SHP77 (cell line): ENCODE measurements at places on chromosomes 1 and 21.

GRCh38 chr1:21814241-21814918 is 2.3 kb downstream of the LDLRAD2 start:
- DNase-seq = no peak

DNA sequence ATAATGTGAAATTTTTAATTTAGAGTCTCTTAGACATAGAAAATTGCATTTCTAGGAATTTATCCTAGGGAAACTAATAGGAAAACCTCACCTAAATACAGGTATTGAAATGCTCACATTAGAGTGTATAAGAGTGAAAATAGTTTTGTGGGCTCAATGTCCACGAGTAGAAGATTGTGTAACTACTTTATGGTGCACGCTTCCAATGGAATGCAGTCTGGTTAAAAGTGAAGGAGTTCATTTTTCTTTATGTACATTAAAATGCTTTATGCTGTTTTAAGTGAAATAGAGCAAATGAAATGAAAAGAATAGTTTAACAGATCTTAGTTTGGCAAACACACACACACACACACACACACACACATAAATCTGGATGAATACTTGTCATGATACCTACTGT is 278.2 kb downstream of the USP25 start:
- DNase-seq = no peak

DNA sequence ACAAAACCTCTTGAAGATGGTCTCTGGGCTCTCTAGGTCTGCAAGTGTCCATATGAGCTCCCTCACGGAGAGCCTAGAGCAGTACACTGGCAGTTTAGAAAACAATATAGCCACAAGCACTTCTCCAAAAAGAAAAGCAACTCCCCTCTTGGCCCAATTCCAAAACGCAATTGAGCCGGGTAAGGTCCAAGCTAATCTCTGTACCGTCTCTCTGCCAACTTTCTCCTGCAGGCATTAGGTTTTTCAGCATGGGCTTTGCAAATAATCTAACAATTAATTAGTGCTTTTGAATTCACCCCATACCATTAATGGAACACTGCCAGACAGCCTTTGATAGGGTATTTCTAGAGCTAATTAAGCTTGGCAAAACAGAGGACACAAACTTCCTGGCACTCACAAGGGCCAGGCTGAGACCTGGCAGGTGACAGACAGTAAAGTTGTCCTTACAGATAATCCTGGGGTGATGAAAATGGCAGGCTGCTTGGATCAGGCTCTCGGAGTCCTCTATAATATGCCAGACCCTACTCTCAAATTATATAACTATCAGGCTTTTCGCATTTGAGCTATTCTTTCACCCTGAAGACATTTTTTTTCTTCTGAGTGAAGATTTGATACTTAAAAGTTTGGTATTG is 39.8 kb downstream of the TGFBR3 start:
- peak; percentile 49 for DNase-seq

DNA sequence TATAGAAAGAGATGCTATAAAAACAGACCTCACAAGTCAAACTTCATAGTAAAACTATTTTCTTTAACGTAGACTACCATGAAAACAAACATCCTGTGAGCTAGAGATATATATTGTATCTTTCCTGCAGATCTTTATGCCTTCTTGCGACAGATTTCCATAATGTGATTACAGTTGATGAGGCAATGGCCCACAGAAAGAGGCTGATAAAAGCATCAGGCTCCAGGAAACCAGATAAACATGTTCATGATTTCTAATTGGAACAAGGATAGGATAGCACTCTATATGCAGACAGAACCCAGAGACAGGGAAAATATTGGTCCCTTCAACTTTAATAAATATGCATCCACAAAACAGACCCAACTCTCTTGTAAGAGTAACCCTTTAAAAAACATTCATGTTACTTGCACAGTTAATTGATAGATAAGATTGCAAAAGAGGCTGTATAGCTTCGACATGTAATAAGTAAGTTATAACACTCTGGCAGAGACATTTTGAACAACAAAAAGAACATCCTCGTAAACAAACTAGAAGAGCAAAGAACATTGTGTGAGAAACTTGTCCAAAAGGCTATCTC is 329.4 kb downstream of the AGBL4 start:
- no peak for DNase-seq

- no peak for DNase-seq
These were observed 17.5 kb downstream of the SLC19A1 start for GRCh38 chr21:45524756-45525152.

DNA sequence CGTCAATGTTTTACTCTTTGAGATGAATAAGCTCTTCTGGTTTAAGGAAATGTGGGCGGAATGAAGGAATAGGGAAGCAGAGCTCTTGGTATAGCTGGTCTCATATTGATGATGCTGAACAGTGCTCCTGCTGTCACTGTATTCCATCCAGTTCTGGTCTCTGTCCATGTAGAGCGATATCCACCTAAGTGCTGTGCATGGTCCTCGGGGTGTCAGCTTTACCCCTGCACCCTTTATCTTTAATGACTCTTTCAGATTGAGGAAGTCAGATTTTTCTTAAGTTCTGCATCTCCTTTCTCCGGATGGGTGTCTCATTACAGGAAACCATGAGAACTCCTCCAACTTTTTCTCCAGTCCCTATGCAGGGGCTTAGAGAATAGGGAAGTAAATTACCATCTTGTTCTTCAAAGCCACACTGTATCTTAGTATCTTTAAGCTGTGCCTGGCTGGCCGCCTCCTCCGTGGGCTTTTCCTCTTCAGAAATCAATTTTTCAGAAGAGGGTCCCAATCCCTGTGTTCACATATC is 52.9 kb downstream of the PDE4B start:
- DNase-seq = no peak

GRCh38 chr1:226779561-226779960 is 40.5 kb upstream of the ITPKB start:
- DNase-seq = peak; percentile 71

DNA sequence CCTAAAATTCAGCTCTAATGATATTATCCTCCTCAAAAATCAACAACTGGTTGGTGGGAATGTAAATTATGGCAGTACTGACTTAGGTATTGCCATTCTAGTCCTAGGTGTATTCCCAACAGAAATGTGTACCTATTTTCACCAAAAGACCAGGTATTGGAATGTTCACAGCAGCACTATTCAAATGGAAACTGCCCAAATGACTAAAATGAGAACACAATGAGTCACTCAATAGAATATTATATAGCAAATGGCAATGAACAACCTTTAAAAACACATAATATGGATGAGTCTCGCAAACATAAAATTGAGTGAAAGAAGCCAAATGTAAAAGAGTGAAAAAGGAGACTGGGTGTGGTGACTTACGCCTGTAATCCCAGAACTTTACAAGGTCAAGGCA is 44.9 kb downstream of the GADD45A start:
- DNase-seq = no peak

DNA sequence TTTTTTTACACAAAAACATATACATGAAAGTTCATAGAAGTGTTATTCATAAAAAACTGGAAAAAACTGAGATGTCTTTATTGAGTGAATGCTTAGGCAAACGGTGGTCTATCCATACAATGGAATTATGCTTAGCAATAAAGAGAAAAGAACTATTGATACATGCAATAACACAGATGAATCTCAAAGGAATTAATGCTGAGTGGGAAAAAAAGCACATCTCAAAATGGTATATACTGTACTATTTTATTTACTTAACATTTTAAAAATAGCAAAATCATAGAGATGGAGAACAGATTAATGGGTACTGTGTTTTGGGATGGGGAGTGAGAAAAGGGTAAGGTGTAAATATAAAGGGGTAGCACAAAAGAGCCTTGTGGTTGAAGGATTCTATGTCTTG is 29.8 kb downstream of the METTL18 start:
- no peak for DNase-seq

- DNase-seq = no peak
These were observed 360.6 kb downstream of the FAM72C start for GRCh38 chr1:143611159-143611558.

DNA sequence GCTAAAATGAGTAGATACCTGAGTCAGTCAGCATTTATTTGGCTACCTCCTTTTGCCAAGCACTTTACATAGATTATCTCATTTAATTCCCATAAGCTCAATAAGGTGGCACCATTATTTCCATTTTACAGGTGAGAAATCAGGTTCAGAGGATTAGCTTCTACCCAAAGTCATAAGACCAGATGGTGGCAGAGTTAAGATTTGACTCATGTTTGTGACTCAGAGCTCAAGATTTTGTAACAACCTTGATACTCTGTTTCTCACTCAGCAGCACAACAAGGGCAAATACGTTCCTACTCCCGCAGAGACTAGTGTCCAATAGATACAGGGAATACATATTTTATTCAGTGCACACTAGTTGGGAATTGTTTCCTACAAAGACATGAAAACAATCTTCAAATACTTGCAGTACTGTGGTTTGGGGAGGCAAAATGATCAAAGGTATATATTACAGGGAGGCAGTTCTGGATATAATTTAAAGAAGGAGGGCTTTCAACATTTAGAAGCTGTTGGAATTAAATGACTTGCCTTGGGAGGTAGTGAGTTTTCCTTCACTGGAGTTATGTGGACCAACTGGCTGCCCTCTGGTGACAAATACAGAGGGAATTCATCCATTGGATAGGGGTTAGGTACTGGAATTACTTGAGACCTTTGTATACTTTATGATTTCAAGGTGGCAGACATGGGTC is 3.6 kb downstream of the LEPR start:
- no peak for DNase-seq

DNA sequence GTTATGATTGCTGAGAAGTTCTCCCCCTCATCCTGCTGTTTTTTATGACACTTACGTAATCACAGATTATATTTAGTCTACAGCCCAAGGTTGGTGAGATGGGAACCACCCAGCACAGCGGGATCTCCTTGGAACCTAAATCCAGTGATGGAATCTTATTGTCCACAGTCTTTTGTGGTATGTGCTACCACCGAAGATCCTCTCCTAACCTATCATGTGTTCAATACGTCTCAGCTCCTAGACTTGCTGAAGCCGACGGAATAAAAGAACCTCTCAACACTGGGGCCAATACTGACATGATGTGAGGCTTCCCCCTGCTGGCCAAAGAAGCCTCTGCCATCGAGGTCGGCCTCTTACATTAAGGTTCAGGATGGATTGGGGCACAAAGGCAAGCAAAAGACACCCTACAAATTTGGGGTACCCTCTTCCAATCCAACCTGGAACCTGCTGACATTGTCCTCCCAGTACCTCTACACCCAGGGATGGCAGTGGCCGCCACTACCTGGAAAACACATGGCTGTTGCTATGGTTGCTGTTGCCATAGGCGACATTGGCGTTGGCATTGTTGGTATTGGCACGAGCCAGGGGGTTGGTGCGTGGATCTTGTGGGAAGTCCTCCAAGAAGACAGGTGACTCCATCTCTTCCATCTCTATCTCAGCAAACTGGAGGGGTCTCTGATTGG is 19.4 kb upstream of the KIF21B start:
- peak; percentile 60 for DNase-seq

DNA sequence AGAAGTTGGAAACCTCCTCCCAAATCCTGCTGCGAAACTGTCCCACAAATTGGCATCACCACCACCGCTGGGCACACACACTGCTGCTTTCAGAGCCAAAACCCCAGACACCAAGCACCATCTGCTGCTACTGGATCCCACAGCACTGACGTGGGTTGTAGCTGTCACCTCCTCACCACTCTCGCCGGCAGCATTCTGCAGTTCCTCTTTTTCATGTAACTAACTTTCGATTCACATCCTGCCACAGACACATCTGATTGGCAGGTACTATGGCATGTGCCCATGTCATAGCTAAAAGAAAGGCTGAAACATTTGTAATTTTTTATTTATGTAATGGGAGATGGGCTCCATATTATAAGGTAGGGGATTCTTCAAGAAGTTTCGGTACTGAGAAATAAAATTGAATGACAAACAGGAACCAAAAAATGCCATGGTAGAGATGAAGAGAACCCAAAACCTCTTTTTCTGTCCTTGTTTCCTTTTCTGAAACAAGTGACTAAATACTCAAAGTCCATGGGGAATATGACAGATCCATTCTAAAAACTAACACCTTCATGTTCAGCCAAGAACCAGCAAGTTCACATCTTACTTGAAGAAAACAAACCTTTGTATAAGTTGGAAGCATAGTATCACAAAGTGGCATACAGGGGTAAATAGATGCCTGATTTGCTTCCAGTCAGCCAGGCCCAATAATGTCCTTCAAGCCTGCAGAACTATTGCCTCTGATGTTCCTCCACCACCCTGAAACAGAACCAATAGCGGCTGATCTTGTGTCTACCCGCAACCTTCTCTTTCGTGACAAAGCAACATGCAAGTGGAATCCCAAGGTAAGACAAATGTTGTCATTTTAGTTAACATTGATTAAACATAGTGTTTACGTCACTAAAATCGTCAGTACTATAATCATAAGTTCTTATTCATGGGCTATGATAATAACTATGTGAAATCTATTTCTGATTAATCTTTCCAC is 26.6 kb upstream of the RGS13 start:
- DNase-seq = no peak

GRCh38 chr1:208324005-208324404 is 79.8 kb upstream of the PLXNA2 start:
- DNase-seq = no peak

DNA sequence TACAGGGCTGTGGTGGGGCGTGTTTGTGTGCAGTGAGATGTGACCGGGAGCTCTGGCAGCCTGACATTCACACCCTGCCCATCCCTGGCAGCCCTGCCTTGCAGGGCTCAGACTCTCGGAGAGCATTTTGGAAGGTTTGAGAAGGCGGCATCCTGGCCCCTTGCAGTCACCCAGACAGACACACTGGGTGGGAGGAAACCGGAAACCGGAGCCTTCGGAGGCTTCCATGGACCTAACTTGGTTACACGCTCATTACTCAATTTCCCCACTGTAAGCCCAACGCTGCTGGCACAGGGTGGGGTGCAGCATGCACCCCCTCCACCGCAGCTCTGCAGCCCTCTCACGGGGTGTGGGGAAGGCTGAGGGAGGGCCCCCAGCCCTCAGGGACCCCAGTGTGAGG is 22.2 kb upstream of the RSPO1 start:
- DNase-seq = no peak

GRCh38 chr1:163046071-163046470 is 23.1 kb upstream of the RGS4 start:
- DNase-seq = no peak

GRCh38 chr1:116309090-116309870 is 63.8 kb upstream of the ATP1A1 start:
- DNase-seq = no peak

DNA sequence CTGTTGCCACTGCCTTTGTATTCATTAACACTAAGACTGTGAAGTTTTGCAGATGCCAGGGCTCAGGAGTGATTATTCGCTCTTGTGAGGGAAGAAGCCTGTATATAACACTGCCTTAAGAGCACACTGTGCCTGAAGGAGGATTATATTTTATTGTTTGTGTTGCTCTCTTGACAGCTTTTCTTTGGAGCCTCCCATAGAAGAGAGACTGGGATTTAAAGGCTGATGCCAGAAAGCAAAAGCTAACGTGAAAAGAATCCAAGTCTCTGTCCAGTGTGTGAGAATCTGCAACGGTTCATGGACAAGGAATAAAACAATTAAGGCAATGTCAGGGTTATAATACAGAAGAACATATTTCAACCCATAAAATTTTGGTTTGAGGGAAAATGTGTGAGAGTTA is 316.8 kb downstream of the NFIA start:
- DNase-seq = no peak
